Tibial nerve (tissue), 4 donors: ENCODE measurements at places on chromosomes 1 and 21.

DNA sequence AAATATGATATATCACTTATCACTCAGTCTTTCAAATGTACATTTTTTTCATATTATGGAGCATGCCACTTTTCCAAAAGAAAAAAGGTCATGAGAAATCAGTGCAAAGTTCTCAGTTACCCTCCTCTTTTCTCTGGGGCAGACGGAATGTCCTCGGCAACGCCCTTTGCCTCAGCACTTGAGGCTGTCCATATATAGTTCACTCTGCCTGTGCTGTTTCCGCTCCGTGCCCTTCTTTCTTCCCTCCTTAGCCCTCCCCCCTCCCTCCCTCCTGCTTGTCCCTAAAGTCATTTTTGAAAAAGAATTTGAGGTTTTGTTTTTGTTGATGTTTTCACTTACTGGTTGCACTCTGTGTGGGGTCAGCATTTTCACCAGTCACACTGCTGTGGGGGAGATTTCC lies 5.4 kb downstream of the BARHL2 start:
- no peak for DNase-seq

DNA sequence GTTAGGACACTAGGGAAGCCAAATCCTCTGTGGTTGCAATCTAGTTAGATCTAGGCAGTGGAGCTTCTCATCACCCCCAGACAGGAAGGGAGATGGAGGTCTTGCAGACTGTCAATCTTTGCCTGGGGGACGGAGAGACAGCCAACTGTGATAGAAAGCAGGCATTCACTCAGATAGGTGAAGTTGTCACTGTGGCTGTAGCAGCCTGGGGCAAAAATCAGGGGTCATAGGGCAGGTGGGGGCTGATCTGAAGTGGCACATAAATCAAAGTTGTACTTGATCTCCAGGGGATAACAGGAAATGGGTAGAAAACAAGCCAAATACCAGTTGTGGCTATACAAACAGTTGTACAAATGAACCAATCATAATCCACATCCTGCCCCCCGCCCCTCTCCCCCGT lies 620.9 kb upstream of the USP24 start:
- no peak for DNase-seq

DNA sequence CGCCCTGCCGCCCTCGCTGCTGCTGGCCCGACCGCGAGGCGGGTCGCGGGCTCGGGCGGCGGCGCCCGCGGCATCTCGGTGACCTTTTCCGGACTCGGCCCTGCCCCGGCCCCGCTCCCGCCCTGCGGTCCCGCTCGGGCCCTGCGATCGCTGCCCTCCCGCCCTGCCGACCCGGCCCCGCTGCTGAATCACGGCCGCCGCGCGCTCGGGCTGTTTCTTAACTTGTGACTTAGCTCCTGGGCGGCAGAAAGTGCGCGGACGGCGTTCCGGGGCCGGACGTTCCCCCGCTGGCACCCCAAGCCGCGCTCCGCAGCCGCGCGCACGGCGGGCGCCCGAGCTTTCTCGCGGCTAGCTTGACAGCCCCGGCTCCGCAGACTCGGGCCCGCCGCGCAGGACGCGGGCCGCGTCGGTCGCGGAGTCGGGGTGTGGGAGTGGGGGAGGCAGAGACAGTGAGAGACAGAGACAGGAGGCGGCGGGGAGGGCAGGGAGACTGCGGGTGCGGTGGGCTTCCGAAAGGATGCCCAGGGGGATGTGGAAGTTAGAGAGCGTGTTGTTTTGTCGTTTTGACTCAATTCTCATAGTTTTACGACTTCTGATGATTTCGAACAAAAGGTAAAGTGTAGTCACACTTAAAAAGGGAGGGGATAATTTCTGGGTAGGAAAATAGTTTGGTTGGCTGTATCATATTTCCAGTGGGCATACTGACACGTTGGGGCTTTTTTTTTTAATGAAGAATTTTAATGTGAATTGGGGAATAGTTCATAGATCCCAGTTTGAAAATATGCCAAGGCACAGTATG lies 49.8 kb downstream of the PRDM2 start:
- DNase-seq, result peak; percentile 38

- DNase-seq, result no peak
These were observed 59.9 kb downstream of the CYYR1 start for GRCh38 chr21:26513212-26513611.

DNA sequence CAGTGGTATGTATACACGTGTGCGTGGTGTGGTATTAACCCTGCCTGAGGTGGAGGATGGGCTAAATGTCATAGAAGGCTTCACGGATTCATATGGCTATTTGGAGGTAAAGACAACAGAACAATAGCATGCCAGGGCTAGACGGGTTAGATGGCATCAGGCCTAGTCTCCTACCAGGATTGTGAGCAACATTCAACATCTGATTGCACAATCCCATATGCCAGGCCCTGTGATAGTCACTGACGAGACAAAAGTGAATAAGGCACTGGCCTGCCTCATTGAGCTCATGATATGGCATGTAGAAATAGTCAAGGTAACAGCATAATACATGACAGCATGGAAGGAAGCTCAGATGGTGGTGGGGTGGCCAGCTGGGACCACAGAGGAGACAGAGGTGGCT lies 167.1 kb upstream of the BEND5 start:
- DNase-seq, result no peak
